ENCODE measurements at places on chromosomes 16 and 17.

DNA sequence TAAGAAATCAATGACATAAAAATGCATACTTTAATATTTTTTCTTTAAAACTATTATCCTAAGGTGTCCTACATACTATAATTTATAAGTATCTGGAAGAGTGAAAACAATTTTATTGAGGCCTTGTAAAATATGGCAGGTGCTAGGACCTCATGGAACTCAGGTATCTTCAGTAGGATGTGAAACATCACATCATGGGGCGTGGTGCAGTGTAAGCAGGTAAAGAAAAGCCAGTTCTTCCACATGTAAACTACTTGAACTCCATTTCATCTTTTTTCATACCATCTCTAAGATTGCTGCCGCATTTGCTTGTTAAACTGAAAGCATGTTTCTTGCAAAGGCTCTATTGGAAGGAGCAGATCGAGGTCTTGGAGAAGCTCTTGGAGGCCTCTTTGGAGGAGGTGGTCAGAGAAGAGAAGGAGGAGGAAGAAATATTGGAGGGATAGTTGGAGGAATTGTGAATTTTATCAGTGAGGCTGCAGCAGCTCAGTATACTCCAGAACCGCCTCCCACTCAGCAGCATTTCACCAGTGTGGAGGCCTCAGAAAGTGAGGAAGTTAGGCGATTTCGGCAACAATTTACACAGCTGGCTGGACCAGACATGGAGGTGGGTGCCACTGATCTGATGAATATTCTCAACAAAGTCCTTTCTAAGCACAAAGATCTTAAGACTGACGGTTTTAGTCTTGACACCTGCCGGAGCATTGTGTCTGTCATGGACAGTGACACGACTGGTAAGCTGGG, at the start of gene CAPNS2:
Gene CAPNS2, plus strand, starts transcription at position 253 of the 744 bp plus-strand sequence. Its CDS starts 73 bp downstream, at position 326.
- no peak for DNase-seq

DNA sequence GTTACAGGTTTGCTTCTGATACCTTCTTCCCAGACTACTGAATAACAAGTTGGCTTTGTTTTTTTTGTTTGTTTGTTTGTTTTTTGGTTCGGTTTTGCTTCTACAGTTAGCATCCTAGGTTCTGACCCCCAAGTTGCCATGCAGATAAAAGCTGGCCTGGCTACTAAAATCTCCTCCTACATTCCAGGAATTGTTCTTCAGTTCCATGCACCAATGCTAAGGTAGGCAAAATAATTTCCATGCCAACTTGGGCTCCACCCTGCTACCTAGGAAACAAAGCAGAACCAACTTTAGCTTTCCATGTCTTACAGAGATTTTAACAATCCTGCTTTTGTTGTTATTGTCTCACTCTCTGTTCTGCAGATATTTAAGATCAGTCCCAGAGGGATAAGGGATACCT, 495.5 kb upstream of the SOX9 start:
- DNase-seq, result no peak

DNA sequence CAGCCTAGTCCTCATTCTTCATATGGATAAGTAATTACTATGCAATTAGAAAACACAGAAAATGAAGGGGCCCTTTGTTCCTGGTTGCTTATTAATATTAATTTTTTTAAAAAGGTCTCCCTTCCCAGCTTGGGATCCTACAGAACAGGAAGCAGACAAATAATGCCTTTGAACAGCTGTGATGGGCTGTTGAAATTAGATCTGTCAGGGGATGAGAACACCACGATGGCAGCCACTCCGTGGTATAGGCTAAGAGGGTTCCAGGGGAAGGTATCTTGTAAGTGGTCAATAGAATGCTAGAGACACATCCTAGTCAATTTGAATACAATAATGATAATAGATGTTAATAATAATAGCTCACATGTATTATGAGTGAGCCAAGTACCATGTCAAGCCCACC, 83.1 kb downstream of the CCDC182 start:
- DNase-seq, result no peak

DNA sequence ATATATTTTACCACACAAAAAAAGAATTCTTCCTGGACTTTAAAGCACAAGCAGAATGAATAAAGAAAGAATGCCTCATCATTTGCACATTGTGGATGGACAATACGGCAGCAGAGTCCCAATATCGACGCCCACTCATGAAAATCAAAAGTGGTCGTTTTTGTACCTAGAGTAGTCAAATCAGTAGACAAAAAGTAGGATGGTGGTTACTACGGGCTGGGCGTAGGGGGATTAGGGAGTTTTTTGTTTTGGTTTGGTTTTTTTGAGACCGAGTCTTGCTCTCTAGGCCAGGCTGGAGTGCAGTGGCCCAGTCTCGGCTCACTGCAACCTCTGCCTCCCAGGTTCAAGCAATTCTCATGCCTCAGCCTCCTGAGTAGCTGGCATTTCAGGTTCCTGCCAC, 8.6 kb upstream of the CENPV start:
- no peak for DNase-seq

- DNase-seq, result no peak
Observed at GRCh38 chr16:23640615-23640930, 537 bp downstream of the PALB2 start.

GRCh38 chr16:368388-369158, 1.8 kb downstream of the MRPL28 start:
- DNase-seq, result no peak

DNA sequence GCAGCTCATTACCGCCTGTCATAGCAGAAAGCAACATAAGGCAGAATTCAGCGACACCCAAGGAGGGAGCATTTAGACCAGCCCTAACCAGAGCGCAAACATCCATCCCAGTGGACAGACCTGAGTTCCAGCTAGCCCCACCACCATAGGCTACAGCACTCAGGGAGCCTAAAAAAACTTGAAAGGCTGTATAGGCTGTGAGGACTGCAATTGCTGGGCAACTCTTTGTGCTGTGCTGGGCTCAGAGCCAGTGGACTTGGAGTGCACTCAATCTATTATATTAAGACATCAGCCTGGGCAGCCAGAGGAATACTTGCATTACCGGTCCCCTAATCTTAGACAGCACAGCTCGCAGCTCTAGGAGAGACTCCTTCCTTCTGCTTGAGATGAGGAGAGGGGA, 207.3 kb downstream of the KIF2B start:
- DNase-seq, result no peak

GRCh38 chr17:1074886-1075605, 78.1 kb downstream of the TIMM22 start:
- no peak for DNase-seq

- no peak for DNase-seq
Observed at GRCh38 chr17:3719265-3719664, 4.4 kb upstream of the HASPIN start.

DNA sequence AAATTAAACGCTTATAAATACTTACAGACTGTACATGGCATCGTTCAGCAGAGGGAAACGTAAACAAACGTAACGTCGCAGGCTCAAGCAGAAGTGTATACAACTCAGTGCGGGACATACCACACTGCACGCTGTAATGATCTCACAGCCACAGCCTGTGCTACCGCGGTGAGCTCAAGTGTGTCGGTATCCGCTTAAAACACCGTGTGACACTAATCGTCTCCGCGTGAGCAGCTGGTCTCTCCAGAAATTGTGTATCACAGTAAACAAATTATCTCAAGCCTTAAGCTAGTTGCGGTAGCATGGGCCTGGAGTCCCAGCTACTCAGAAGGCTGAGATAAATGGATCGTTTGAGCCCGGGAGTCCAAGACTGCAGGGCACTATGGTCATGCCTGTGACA, 115.3 kb downstream of the ANKRD11 start:
- no peak for DNase-seq

GRCh38 chr17:73533127-73533526, 111.1 kb downstream of the SDK2 start:
- no peak for DNase-seq

DNA sequence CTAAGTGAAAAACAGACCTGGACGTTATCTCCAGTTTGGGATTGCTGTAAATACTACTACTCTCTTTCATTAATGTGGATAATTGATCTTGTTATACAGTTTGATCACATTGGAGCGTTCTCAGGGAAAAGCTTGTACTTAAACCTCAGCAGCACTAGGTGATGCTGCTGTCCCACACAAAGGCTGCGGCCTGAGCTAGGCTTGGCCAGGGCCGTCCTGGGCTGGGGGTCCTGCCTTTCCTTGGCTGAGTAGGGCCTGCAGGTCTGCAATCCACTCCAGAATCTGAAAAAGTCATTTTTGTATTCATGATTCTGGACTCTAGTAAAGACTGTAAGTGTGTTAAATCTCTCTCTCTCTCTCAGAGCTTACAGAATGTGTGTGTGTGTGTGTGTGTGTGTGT, 23.7 kb upstream of the PMFBP1 start:
- no peak for DNase-seq

- no peak for DNase-seq
Observed at GRCh38 chr16:75942351-75942750, 216.1 kb upstream of the CPHXL start.

Measured in activated T-cell treated with anti-CD3 and anti-CD28 coated beads for 48 hours (primary cell).